ENCODE measurements at places on chromosomes 7 and 10. TPM values are rescaled to one million over a fixed set of nuclear protein-coding genes. Genes with fewer than 3 reads are reported as not detected.

DNA sequence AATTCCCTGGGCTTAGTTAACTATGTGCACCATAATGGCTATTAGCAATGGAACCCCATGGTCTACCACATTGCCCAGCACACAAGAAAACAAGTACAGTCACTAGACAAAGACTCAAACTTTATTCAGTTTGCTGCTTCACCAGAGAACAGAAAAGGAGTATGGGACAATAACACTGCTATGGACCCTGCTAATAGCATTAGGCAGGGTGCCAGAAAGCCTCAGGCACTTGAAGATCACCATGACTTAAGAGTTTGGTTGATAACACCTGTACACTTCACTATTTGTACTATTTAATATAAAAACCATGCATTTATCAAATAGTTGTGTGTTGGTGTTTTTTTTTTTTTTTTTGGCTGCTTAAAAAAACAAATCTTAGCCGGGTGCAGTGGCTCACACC lies 159.6 kb downstream of the KMT2E start:
- H3K4me3 ChIP-seq, result no peak overlapping the region
- no peak for DNase-seq
- H3K27me3 ChIP-seq, result no peaks in the 10 kb centered on the region
- no peaks in the 10 kb centered on the region for H3K36me3 ChIP-seq

Gene CFTR
- under 0.01 TPM for total RNA-seq

DNA sequence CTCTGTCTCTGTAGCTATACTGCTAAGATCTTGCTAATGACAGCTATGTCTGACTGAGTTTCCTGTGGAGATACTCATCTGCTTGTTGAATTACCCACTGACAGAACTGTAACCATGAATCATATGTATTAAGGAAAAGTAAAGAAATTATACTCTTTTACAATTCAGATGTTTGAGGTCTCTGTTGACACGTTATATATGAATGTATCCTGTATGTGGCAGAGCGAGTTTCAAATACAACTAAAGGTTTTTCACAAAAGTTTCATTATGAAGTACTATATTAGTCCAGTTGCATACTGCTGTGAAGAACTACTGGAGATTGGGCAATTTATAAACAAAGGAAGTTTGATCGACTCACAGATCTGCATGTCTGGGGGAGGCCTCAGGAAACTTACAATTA lies 232.5 kb downstream of the CDK14 start:
- H3K4me1 ChIP-seq, result no peaks in the 10 kb centered on the region
- no peak overlapping the region for H3K27ac ChIP-seq
- H3K36me3 ChIP-seq, result no peaks in the 10 kb centered on the region
- H3K4me3 ChIP-seq, result no peak overlapping the region
- no peak for DNase-seq
- no peaks in the 10 kb centered on the region for H3K27me3 ChIP-seq

DNA sequence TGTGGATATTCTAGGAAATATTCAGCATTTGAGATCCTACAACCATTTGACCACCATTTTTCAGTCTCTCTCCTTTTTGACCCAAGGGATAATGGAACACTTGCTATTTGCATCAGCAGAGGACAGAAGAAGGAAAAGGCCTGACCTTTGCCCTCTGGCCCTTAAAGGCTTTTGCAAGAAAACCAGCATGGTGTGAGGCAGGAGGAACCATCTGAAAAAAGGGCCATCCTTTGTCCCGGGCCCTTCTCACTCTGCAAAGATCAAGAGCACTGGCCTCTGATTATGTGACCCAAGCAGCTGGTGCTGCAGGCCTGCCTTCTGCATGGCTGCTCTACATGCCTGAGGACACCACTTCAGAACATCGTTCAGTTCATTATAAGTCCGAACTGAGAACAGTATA lies 133.3 kb upstream of the STK17A start:
- no peak overlapping the region for H3K4me3 ChIP-seq
- no peaks in the 10 kb centered on the region for H3K27me3 ChIP-seq
- no peaks in the 10 kb centered on the region for H3K36me3 ChIP-seq
- no peak overlapping the region for H3K27ac ChIP-seq

Gene NPM3
- 57.6 TPM for total RNA-seq

Gene INMT
- total RNA-seq, result 29.2 TPM

DNA sequence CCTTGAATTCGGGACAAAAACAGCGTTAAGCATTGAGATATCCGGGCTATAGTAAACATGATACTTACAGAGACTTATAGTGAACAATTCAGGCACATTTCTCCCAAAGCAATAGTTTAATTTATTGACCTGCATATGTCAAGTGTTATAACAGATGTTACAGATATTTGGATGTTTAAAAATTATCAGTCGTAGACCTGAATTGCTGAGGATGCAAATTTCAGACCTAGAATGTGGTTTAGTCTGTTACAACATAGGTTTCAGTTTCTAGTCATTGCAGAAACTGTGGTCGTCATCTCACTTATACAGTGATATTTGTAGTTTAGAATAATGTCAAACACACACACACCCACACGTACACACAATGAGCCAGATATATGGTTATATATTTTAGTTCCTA lies 85.2 kb downstream of the VTI1A start:
- H3K4me3 ChIP-seq, result no peak overlapping the region
- no peaks in the 10 kb centered on the region for H3K4me1 ChIP-seq
- H3K27ac ChIP-seq, result no peak overlapping the region
- no peak for DNase-seq

Gene COL13A1
- total RNA-seq, result 3.6 TPM

DNA sequence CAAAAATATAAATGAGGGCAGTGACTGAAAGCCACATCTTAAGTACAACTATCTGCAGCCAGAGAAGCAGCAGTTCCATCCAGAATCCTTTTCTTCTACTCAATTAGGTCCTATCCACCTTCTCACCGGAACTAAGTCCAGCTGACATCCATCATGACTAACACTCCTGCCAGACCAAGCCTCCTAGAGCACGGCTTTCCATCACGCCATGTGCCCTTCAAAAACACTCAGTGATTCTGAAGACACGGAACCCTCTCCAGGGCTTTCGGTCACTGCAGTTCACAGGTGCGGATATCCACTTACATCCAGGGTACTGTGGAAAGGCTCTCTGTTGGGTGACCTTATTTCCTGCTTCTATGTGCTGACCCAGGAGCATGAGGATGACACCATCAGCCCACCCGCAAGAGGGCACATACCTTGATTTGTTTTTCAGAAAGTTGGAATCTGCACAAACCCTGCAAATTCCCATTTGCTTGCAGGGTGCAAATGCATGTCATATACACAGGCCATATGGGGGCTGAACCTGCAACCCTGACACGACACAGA lies 64.3 kb downstream of the FAM171A1 start:
- no peak for DNase-seq
- H3K27me3 ChIP-seq, result no peaks in the 10 kb centered on the region
- H3K36me3 ChIP-seq, result no peaks in the 10 kb centered on the region
- H3K27ac ChIP-seq, result no peak overlapping the region
- H3K4me1 ChIP-seq, result no peaks in the 10 kb centered on the region

DNA sequence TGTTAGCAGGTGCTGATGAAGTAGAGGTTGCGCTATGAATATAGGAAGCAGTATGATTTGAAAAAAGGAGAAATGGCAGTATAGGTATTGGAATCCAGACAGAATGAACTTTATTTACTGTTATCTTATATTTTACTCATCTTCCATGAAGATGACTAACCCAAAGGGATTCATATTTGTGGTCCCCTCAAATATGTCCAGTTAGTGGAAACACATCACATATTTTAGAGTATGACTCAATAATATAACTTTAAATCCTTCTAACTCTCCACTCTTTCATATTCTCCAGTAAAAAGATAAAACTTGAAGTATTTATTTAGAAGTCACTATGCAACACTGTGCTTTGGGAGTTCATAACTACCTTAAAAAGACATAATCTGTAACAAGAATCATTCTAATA lies 286.5 kb upstream of the LRRTM3 start:
- no peak overlapping the region for H3K4me3 ChIP-seq
- H3K36me3 ChIP-seq, result no peaks in the 10 kb centered on the region
- no peaks in the 10 kb centered on the region for H3K4me1 ChIP-seq
- no peak for DNase-seq
- no peak overlapping the region for H3K27ac ChIP-seq

- H3K4me1 ChIP-seq, result no peaks in the 10 kb centered on the region
- no peak for DNase-seq
- H3K27me3 ChIP-seq, result no peaks in the 10 kb centered on the region
- no peak overlapping the region for H3K27ac ChIP-seq
Observed at GRCh38 chr10:8435186-8436055, 380.9 kb downstream of the GATA3 start.

Gene TMEM26
- 2.8 TPM for total RNA-seq

Gene SPDYE6
- total RNA-seq, result not detected

Gene PNLIPRP2
- total RNA-seq, result not detected

Gene FRMD4A
- 7.9 TPM for total RNA-seq

Gene VPS26A
- 63.6 TPM for total RNA-seq

All from uterus (tissue), 4 donors.